Small intestine (tissue), 16 donors: ENCODE measurements at places on chromosomes 3 and 15. TPM values are rescaled to one million over a fixed set of nuclear protein-coding genes. Genes with fewer than 3 reads are reported as not detected.

GRCh38 chr15:92682741-92683510 lies 27.4 kb upstream of the FAM174B start:
- H3K4me1 ChIP-seq, result no peaks in the 10 kb centered on the region
- DNase-seq, result no peak
- no peak overlapping the region for H3K27ac ChIP-seq
- H3K36me3 ChIP-seq, result no peaks in the 10 kb centered on the region

DNA sequence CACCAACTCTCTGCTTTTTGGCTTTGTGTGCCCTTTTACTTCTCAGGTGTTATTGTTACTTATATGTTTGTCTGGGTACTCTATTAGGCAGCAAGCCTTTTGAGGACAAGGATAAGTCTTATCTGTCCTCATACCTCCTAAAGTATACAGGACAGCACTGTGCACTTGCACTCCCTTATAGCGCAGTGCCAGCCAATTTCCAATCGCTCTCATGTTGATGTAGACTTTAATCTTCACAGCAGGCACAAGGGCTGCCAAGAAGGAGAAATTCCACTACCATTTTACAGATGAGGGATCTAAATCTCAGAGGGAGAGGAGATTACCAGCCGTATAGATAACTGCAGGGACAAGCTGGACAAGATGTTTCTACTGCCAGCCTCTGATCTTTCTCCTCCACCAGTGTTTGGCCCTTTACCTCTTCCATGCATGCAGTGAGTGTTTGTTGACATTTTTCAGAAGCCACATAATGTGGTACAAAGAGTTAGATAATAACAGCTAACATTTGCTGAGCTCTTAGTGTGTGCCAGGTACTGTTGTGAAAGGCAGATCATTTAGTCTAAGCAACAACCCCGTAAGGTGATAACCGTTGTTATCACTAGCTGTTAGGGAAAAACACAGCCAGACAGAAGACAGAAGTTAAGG lies 30.1 kb downstream of the SST start:
- no peak overlapping the region for H3K27ac ChIP-seq
- no peak for DNase-seq
- H3K27me3 ChIP-seq, result no peaks in the 10 kb centered on the region

DNA sequence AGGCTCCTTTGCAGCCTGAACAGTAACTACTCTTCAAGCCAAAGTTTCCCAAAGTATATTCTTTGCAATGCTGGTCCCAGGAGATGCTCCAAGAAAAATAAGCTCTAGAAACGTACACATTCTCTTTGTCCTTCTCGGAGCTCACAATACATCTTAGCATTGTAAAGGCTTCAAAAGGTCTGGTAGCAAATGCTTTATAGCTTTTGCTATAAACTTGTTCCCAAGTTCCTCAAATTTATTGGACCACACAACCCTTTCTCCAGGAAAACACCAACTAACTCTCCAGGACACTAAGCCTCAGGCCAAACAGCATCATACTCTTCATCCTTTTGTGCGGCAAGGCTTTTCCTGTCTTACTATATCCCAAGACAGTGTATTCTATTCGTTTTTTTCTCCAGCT lies 455.6 kb upstream of the PROK2 start:
- no peaks in the 10 kb centered on the region for H3K27me3 ChIP-seq
- no peaks in the 10 kb centered on the region for H3K4me1 ChIP-seq
- no peaks in the 10 kb centered on the region for H3K36me3 ChIP-seq
- no peak for DNase-seq

The PLSCR5 gene
- polyA plus RNA-seq, result not detected
